ENCODE measurements at places on chromosomes 5 and 9.

GRCh38 chr9:96420468-96421219, 2.5 kb upstream of the ZNF367 start:
- DNase-seq = no peak

GRCh38 chr5:149216496-149216895, 55.2 kb upstream of the AFAP1L1 start:
- DNase-seq = no peak

DNA sequence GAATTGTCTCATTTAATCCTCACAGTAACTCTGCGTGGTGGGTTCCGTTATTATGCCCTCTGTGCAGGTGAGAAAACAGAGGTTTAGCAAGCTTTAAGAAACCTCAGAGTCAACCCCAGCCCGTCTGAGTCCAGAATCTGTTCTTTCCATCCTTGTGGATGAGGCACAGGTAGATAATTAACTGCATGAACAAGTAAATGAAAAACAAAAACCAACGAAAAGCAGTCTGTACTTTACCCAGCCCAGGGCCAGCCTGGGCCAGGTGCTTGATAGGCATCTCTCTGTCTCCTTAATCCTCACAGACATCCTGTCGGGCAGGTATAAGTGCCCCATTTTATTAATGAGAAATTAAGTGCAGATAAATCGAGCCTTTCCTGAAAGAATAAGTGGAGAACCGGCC, 25.3 kb upstream of the CXCL14 start:
- DNase-seq = no peak

GRCh38 chr9:86885232-86885631, 62.1 kb downstream of the GAS1 start:
- no peak for DNase-seq

GRCh38 chr5:14305045-14305444, 161.9 kb downstream of the TRIO start:
- no peak for DNase-seq

- DNase-seq = no peak
These were observed 1092.0 kb downstream of the MAT2B start for GRCh38 chr5:164597293-164597900.

- no peak for DNase-seq
These were observed 70.2 kb upstream of the COL5A1 start for GRCh38 chr9:134571326-134571931.

DNA sequence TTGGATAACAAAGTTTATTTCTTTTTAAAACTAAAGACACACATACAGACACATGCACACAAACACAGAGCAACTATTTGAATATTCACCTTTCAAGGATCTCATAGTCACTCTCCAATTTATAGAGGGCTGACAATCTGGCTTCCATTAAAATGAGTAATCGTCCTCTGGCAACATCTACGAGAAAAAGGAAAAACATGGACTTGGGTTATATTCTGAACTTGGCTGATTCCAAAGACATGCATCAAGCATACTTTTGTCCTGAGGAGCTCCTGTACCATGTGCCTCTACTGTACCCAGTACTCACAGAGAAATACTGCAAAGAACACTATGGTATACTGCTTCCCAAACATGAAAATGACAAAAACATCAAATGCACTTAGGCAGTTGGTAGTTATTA, 15.4 kb downstream of the IARS1 start:
- DNase-seq = no peak

GRCh38 chr5:95631991-95632675, 12.2 kb downstream of the GPR150 start:
- DNase-seq = peak; percentile 71

DNA sequence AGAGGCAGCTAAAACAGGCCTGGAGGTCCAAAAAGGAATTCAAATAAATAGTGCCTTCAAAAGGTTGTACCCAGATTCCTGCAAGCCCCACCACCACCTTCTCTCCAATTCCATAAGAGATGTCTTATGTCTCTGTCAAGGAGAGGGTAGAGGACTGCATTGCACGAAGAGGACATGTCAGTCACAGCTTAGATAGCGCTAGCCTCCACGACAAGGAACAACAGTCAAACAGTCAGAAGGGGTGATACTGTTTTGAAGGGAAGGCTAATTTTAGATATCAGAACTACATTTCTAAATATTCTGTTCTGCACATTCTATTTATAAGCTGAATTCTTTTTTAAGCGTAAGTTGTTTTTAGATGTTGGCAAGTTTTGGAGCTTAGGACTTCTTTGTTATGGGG, 34.2 kb downstream of the PLAC8L1 start:
- no peak for DNase-seq

- no peak for DNase-seq
These were observed 29.5 kb downstream of the GNAQ start for GRCh38 chr9:78001946-78002731.

DNA sequence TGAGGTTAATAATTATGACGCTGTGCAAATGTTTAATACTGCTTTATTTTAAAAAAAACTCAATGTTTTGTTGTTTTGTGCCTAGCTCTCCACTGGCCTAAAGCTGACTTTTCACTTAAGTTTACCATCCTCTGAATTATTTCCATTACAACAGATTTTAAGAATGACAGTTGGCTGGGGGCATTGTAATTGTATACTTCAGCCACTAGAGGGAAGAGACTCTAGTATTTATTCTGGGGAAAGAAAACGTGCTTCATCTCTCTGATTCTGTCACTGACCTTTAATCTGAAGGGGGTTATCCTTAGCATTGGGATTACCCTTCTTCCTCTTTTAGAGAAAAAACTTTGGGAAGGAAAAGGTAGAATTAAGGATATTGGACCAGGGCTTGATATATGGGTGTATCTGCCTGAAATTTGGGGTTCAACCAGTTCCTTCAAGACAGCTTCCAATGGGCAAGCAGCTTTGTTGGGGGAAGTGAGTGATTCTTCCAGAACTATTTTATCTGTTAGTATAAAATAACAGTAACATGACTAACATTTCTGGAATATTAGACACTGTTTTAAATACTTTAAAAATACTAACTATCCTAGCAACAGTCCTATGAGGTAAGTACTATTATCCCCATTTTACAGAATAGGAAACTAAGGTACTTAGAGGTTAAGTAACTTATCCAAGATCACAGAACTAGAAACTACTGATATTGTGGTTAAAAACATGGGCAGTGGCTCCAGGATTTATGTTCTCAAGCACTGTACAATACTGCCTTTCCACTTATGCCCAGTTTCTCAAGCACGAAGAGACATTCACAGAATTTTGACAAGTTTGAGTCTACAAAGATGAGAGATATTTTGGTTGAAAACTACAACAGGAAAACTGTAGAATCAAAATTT, 208.4 kb downstream of the CD180 start:
- DNase-seq = no peak

GRCh38 chr5:169649486-169649885, 12.4 kb downstream of the DOCK2 start:
- no peak for DNase-seq

- no peak for DNase-seq
These were observed 44.4 kb downstream of the SCAMP1 start for GRCh38 chr5:78404682-78405293.

- DNase-seq = no peak
These were observed 88.6 kb downstream of the COL5A1 start for GRCh38 chr9:134730011-134730760.

DNA sequence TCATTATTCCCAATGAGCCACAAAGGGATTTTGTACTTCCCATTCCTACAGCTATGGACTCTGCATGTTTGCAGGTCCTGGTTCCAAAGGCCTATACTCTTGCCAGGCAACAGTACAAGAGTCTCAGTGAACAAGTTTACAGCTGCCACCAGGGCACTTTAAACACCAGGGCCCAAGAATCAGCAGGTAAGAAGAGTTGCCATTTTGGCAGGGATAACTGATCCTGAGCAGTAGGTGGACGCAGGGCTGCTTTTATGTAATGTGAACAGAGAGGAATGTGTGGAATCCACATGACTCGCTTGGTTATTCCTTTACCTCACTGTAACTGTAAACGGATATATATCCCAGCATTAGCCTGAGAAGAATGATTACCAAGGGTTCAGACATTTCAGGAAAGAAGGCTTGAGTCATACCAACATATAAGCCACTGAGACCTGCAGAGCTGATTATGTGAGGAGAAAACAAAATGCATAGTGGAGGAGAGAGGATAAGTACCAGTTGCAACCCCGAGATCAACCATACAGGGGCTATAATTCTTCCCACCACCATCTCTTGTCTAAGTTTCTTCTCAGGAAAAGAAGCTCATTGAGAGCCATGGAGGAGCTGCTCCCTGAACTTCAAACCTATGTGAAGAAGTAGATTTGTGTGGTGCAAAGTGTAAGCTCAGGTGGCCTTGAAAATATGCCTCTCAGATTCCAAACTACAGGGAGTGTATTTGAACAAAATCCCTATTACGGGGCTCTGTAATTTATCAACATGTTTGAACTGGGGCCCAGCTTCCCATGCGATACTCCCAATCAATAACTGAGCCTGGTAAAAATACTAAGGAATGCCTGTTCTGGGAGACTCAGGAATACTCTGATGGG, 24.6 kb downstream of the RAPGEF6 start:
- no peak for DNase-seq

DNA sequence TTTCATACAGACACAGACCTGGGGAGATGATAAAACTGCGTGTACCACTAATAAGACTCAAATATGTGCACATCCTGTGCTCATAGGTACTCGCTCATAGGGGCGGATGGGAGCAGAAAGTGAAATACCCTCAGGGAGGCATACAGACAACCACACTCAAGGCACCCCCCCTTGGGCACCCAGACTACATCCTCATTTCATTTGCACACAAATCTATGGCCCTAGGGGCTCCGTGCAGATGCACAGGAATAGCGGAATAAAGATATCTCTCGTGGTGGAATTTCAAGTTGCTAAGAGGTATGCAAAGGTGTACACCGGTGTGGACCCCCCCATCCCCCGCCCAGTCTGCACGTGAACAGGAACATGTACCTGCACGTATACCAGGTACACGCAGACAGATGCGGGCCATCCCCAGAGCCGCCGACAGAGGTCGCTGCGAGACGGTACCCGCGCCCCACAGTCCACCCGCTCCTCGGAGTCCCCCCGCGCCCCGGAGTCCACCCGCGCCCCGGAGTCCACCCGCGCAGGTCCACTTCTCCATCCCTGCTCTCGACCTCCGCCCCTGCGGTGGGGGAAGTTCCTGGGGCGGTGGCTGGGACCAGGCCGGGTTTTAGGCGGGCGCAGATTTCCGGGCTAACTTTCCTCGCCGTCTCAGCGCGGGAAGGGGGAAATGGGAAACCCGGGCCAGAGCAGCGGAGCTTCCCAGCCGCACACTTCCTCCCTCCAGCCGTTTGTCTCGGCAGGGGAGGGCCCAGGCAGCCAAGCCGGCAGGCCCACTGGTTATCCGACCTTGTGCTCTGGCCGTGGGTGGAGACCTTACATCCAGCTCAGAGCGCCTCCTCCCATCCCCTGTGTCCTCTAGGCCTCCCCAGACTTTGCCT, 1.0 kb upstream of the IL12B start:
- DNase-seq = peak; percentile 71

DNA sequence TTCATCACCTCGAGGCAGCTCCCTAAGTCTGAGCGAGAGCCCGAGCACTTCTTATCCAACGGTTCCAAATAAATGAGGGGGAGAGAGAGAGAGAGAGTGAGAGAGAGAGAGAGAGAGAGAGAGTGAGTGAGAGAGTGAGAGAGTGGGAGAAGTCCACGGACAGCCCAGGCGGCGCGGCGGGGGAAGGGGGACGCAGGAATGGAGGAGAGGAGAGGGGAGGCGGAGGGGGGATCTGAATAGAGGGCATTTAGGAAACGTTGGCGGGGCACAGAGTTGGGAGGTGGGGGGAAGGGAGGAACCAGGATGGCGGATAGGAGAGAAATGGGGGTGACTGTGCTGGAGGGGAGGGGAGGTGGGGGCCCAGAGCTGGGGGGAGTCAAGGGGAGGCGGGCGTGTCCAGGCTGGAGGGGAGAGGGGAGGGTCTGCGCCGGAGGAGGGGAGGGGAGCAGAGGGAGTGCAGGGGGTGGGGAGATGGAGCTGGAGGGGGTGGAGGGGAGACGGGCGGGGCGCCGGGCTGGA, 398 bp upstream of the BASP1 start:
- no peak for DNase-seq

GRCh38 chr9:4803670-4804530, 11.2 kb downstream of the RCL1 start:
- DNase-seq = no peak

- no peak for DNase-seq
These were observed 304.5 kb upstream of the RFX3 start for GRCh38 chr9:3830291-3830690.

DNA sequence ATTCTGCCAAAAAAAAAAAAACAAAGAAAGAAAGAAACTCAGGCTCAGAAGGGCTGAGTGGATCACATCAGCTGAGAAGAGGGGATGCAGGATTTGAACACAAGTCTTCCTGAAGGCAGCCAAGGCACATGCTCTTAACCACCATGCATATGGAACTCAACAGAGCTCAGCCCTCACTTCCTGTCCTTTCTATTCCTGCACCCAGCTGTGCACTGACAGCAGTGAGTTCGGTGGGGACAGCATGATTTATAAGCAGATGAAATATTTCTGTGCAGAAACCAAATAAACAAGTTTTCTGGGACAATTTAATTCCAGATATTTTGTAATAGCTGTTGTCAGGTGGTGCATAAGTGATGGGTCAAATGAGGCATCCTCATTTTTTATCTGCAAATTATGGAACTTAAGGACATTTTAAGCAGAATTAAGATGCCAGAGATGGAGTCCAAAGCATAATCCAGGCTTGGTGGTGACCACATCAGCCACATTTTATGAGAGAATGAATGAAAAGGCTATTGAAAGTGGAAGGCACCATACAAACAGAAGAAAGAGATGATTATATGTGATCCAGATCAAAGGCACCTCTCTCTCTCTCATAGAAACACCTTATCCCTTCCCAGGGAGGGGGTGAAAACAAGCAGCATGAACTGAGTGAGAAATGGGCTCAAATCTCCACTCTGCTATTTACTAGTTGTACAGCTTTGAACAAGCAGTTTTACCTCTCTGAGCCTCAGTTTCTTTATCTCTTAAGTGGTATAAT, 303.6 kb upstream of the MSX2 start:
- DNase-seq = no peak

DNA sequence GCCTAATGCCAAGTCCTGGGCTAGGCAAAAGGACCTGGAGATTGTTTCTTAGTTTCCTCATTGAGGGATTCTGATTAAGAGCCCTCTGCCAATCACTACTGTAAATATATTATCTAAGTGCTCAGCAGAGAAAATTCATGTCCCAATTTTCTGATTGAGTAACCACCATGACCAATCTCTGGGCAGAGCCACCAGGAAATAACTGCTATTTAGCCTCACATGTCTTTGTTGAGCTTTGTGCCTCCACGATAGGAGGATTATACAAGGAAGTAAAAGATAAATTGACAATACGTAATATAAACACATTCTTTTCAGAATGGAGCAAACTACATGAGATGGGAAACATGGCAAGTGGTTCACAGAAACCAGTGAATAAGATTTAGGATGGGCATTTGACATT, 396.1 kb upstream of the PAPPA start:
- no peak for DNase-seq

DNA sequence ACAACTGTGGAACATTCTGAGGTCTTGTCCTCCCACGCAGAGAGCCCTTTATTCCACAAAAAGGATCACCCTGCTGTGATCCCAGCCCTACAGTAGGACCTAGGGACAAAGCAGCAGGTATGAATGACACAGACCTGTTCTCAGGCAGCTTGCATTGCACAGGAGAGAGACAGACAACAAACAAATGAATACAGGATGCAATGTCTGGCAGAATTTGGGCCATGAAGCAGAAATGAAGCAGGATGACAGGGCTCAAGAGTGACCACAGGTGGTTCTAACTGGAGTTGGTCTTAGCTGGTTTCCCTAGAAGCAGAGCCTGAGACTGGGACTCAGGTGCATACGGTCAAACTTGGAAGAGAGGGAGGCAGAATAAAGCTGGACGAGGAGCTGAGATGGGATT, 388.8 kb downstream of the CDK5RAP2 start:
- no peak for DNase-seq

GRCh38 chr5:95946451-95946850, 15.2 kb downstream of the ELL2 start:
- DNase-seq = no peak
